Frontal cortex (tissue), 4 donors: ENCODE measurements at places on chromosomes 2 and 18. TPM values are rescaled to one million over a fixed set of nuclear protein-coding genes. Genes with fewer than 3 reads are reported as not detected.

Gene UGT1A8
- total RNA-seq: not detected

Gene VIT
- total RNA-seq: 0.41 TPM

Gene LRP2
- total RNA-seq: 0.82 TPM

Gene UCN
- 1.2 TPM for total RNA-seq

Gene IGFBP5
- total RNA-seq: 26.1 TPM

Gene TUBA4B
- not detected for total RNA-seq

Gene ZNF532
- 305 TPM for total RNA-seq

Gene GPR75
- 18.3 TPM for total RNA-seq

DNA sequence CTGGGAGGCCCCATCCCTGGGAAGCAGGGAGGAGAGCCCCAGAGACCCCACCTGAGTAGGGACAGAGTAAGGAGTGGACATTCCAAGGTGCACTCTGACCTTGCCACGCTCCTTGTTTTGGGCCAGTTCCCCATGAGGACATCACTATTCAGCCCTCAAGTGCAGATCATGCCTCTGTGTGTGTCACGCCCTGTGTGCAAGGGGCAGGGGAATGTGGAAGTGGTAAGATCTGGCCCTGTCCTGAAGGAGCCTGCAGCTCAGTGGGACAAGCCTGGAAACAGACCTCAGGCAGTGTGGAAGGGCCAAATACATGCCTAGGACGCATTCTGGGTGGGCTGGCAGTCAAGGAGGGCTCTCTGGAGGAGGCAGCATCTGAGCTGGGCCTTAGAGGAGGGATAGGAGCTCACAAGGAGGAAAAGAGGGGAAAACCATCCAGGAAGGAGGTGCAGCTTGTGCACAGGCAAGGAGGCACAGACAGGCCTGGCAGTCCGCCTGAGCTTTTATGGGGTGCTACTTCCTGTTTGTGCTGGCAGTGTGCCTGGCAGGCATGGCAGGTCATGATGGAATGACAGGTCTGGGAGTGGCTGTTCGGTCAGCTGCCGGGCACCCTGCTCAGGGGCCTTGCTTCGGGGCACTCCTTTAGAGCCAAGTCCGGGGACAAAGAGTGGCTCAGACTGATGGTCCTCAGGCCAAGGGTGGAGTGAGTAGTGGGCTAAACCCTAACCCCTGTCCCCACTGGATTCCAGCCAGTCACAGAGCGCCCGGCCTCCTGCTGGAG, 3.3 kb downstream of the KLHL30 start:
- no peak for DNase-seq

DNA sequence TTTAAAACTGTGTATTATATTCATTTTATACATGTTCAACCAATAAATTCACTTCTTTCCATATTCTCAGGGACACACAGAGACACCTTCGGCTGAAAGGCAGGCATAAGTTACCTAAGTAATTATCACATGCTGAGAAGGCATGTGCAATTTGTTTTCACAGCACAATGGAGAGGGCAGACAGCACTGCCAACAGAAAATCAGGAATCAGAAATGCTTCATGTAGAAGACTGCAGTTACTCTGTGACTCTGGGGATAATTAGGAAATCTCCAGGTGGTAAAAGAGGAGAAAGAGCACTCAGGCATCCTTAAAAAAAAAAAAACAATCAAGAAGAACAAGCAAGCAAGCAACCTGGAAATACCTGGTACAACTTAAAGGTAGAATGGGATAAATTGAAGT, 49.3 kb downstream of the DSEL start:
- no peak for DNase-seq

DNA sequence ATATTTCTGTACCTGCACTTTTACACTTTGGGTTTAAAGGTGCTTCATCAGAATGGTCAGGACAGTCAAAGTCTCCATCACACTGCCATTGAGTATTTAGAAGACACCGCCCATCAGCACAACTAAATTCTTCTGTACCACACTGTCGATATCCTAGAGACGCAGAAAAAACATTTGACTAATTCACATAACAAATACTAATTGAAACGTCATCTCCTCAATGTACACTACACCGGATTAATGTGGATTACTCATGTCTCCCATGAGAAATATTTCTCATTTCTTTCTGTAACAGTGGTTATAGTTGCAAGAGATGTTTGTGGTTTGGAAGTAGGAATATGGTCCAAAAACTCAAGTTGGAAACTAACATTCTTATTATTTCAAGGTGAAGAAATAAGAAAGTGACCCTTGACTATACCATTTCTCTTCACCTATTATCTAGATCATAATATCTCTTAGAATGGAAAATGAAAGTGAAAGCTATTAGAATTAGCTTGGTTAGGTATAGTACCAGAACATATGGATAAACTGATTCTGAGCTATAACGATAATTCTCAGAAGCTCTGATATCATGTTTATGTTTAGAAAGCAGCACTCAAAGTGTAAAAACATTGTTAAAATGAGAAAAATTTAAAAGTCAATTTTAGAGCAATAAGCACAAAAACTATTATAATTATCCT, 1627.7 kb downstream of the LRP1B start:
- no peak for DNase-seq

DNA sequence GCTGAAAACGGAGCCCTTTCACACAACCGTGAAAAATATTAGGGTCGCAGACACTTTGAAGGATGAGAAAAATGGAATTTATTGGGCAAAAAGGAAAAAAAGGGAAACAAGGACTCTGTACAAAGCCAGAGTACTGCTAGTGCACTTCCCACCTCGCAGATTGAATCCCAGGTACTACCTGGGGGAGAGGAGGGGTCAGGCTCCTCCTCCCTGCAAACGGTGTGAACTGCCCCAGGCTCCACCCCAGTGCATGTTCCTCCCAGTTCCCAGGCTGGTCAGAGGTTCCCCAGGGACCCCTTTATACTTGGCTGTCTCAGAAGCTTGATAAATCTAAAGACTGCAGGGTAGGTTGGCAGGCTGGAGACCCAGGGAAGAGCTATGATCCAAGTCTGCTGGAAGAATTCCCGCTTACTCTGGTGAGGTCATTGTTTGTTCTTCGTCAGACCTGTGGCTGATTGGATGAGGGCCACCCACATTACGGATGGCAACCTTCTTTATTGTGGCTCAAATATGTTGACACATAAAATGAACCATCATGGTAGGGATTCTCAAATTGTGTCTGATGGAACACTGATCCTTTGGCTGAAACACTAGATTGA, 290.4 kb upstream of the POU3F3 start:
- DNase-seq: no peak

GRCh38 chr2:10917927-10918326, 6.2 kb downstream of the KCNF1 start:
- no peak for DNase-seq

GRCh38 chr18:48983793-48984437, 33.1 kb upstream of the SMAD7 start:
- DNase-seq: no peak

- DNase-seq: no peak
Observed at GRCh38 chr18:79466591-79466990, 70.9 kb downstream of the NFATC1 start.

- DNase-seq: no peak
Observed at GRCh38 chr2:235414422-235414821, 79.4 kb upstream of the AGAP1 start.
